ENCODE measurements at places on chromosomes 5 and 9. TPM values are rescaled to one million over a fixed set of nuclear protein-coding genes. Genes with fewer than 3 reads are reported as not detected.

Gene GRXCR2
- not detected for total RNA-seq

Gene SHISAL2B
- total RNA-seq, result not detected

Gene BTNL3
- total RNA-seq, result not detected

Gene VLDLR
- 3.9 TPM for total RNA-seq

Gene LRRC70
- total RNA-seq, result 0.85 TPM

Gene FBP2
- total RNA-seq, result not detected

Gene GAS1
- 0.54 TPM for total RNA-seq

Gene GCNT4
- 1.7 TPM for total RNA-seq

Gene HRCT1
- not detected for total RNA-seq

Gene IFNE
- total RNA-seq, result not detected

Gene TEK
- total RNA-seq, result not detected

Gene PCDHGB3
- not detected for total RNA-seq

Gene STPG3
- total RNA-seq, result not detected

Gene ARSB
- 10.4 TPM for total RNA-seq

Gene CDC25C
- 19.0 TPM for total RNA-seq

Gene ADAMTS13
- 2.3 TPM for total RNA-seq

Gene ZNF879
- total RNA-seq, result 4.7 TPM

Gene DENND1A
- total RNA-seq, result 21.2 TPM

Gene FOXI1
- not detected for total RNA-seq

Gene AFAP1L1
- total RNA-seq, result not detected

Gene GZMA
- total RNA-seq, result 168 TPM

Gene CTXN3
- not detected for total RNA-seq

Gene PLPPR1
- not detected for total RNA-seq

Gene PCSK1
- total RNA-seq, result not detected

Gene LECT2
- not detected for total RNA-seq

Gene GABRA1
- not detected for total RNA-seq

Gene ZMAT2
- total RNA-seq, result 52.4 TPM

Gene PRRT1B
- not detected for total RNA-seq

Gene GNA14
- total RNA-seq, result not detected

Gene PRDM9
- total RNA-seq, result not detected

Gene SEMA4D
- 334 TPM for total RNA-seq

Measured in activated CD4-positive, alpha-beta T cell treated with anti-CD3 and anti-CD28 coated beads, Interleukin-2, amount 10 ng/mL, durations not matched to agents 7 days and 5 days (primary cell).